ENCODE measurements at places on chromosomes 7 and 10.

DNA sequence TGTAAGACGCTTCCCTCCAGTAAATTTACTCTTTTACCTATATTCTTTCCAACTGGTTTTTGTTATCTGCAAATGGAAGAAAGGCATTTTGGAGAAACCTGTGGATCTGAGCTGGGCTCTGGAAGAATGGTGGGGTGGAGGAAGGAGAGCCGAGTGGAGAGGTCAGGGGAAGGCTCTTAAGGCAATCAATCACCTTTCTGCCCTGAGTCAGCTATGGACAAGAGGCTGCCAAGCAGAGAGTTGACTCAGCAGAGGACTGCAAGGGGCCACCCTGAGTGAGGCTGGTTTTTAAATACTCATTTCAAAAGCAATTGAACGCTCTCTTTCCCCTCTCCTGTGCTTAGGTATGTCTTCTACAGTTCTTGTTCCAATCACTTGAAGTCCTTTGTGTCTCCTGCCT, 81.8 kb downstream of the SPAG6 start:
- no peak for DNase-seq

DNA sequence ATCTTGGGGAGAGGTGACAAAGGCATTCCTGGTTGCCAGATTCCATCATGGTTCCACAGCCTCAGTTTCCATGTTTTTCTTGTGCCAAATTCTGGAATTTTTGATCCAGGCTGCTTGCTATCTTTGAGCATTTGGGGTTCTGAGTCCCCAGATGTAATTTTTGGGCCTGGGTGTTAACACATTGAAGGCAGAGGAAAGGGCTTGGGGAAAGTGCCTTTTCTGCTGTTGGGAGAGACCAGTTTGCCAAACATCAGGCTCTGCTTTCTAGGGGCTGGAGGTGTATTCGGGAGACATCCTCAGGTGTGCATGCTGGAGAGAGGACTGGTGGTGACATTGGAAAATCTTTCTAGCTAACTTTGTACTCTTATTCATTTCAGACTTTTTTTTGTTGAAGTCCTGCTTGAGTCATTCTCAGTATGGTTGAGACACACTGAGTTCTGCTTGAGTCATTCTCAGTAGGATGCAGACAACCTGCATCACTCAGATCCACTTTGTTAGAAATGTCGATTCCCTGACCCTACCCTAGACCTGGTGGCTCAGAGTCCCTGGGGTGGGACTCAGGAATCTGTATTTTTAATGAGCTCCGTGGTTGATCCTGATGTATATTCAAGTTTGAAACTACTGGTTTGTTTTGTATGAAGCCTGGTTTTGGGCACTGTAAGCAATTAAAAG, 101.0 kb downstream of the LRMDA start:
- DNase-seq, result no peak

DNA sequence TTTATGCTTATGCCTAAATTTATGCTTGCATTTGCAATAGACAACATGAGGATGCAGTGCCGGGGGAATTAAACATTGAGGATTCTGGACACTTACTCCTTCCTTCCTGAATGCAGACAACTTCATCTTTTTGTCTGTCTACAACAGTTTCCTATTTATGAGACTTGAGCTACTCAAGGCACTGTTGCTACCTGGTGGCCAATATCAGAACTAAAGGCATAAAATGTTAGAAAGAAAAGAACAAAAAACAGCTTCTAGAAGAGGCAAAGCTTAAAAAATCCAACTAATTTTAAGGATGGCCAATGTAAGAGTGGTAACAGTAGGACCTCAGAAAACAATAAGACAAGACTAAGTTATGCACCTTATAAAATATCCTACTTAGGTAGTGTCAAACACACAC, 144.5 kb upstream of the PTN start:
- DNase-seq, result no peak

GRCh38 chr10:130928306-130928705, 383.2 kb downstream of the TCERG1L start:
- DNase-seq, result no peak

GRCh38 chr7:17936321-17936720, 4.0 kb downstream of the SNX13 start:
- DNase-seq, result no peak

- no peak for DNase-seq
These were observed 166.6 kb downstream of the THSD7A start for GRCh38 chr7:11665357-11665756.

DNA sequence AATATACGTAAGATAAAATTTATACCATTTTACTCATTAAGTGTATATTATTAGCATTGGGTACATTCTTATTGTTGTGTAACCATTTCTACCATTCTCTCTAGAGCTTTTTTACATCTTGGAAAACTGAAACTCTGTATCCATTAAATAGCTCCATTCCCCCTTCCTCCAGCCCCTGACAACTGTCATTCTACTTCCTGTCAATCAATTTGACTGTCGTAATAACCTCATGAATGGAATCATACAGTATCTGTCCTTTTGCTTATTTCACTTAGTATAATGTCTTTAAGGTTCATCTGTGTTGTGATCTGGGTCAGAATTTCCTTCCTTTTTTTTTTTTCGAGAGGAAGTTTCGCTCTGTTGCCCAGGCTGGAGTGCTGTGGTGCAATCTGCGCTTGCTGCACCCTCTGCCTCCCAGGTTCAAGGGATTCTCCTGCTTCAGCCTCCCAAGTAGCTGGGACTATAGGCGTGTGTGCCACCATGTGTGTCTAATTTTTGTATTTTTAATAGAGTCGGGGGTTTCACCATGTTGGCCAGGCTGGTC, 15.6 kb downstream of the ZRANB1 start:
- no peak for DNase-seq

DNA sequence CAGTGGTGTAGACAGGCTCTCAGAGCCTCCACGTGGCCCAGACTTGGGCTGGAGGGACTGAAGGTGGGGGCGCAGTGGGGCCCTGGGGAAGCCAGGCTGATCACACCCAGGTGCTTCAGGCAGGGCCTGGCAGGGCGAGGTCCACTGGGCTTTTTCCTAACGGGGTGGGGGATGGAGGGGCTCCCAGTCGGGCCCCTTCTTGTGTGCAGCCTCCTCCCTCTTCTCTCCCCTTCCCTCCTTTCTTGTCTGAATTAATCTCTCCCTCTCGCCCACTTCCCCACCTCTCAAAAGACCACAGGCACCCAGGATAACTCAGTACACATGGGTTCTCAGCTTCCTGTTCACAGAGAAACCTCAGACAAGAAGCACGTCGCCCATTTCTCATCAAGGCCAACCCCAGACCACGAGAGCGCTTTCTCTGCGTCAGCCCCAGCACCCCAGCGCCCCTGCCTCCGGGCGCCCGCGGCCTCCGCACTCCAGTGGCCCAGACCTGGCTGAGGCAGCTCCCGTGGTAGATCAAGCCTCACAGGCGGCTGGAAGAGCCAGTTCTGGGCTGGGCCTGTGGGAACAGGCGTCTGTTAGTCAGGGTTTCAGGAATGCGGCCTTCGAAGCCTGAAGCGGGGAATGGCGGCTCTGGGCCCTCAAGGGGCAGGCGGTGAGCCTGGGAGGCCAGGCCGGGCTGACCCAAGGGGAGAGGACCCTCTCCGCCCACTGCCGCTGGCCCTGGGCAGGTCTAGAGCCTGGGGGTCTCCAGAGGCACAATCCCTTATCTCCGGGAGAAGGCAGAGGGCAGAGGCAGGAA, 50.6 kb downstream of the PWWP2B start:
- DNase-seq, result peak; percentile 61

GRCh38 chr7:69684369-69685292, 86.4 kb downstream of the AUTS2 start:
- DNase-seq, result no peak

GRCh38 chr7:24587853-24588252, 14.6 kb downstream of the PALS2 start:
- DNase-seq, result peak; percentile 57

Measured in effector CD8-positive, alpha-beta T cell (primary cell).